ENCODE measurements at places on chromosomes 5 and 9. TPM values are rescaled to one million over a fixed set of nuclear protein-coding genes. Genes with fewer than 3 reads are reported as not detected.

The AK8 gene
- 1.2 TPM for polyA plus RNA-seq

The GAS1 gene
- polyA plus RNA-seq = 1.6 TPM

The PDE6A gene
- not detected for polyA plus RNA-seq

The KIAA1958 gene
- 8.7 TPM for polyA plus RNA-seq

The PHYHD1 gene
- polyA plus RNA-seq = not detected

The ENTPD2 gene
- not detected for polyA plus RNA-seq

The CCDC192 gene
- not detected for polyA plus RNA-seq

The FCN1 gene
- not detected for polyA plus RNA-seq

The C5orf58 gene
- not detected for polyA plus RNA-seq

The ANKRD31 gene
- 0.62 TPM for polyA plus RNA-seq
